Hepatic stellate cell (primary cell): ENCODE measurements at places on chromosomes 11 and 22.

- no peak for DNase-seq
Observed at GRCh38 chr11:120228794-120229384, 11.1 kb upstream of the POU2F3 start.

DNA sequence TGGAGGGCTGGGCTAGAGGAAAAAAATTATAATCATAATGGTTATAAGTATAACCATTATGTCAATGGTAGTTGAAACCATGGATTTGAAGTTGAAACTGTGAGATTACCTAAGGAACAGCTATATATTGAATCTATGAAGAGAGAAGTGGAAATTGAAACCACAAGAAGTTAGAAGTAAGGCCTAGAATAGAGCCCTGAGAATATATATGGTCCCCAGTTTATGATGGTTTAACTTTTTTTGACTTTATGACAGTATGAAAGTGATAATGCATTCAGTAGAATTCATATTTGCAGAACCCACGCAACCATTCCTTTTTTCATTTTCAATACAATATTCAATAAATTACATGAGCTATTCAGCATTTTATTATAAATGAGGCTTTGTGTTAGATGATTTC, 15.0 kb downstream of the AASDHPPT start:
- no peak for DNase-seq

- DNase-seq = no peak
Observed at GRCh38 chr22:17237038-17237668, 17.9 kb upstream of the ADA2 start.

DNA sequence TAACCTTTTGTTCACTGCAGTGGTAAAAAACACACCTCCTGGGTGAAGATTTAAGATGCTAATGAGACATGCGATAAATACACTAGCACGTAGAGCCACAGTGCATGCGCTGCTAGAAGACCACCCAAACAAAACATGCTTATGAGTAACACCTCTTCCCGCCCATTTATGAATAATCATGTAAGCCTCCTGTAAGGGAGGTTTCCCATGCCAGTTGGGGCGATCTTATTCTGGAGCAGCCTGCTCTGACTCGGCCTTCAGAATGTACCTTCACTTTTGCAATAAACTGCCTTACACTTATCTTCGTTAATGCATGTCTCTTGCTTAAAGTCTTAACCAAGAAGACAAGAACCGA, 18.1 kb upstream of the SCARF2 start:
- DNase-seq = no peak

- no peak for DNase-seq
Observed at GRCh38 chr11:8640267-8640906, 42.1 kb downstream of the TRIM66 start.

DNA sequence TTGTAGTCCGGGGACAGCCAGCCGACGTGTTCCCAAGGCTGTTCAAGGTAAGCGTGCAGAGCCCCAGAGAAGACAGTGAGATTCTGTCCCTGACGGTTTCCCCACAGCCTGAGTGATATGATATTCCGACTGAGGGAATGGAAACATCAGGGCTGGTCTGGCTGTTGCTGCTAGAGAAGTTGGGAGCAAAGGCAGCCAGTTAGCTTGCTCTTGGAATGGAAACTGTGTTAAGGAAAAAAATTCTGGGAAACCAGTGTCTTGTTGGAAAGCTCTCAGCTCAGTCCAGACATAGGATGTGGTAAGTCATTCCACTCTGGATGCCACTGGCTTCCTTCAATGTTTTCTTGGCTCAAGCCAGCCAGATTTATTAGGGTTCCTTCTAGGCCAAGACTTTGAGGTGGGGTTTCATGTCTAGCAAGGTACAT, 8.8 kb downstream of the CRY2 start:
- DNase-seq = no peak

DNA sequence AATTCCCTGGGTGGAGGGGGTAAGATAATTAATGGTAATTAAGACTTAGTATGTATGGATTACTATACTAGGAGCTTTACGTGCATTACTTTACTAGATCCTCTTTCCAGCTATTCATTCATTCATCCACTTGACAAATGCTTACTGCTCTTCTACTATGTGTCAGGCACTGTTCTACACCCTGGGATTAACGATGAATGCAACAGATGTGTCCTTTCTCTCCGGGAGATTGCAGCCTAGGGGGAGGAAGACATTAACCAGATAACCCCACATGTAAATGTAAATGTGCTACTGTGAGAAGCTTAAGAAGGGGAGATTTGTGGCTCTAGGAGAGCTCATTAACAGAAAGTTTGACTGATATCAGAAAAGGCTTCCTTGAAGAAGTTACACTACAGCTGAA, 1.7 kb downstream of the ANKK1 start:
- no peak for DNase-seq

GRCh38 chr11:81444297-81444696, 1289.4 kb downstream of the FAM181B start:
- no peak for DNase-seq

DNA sequence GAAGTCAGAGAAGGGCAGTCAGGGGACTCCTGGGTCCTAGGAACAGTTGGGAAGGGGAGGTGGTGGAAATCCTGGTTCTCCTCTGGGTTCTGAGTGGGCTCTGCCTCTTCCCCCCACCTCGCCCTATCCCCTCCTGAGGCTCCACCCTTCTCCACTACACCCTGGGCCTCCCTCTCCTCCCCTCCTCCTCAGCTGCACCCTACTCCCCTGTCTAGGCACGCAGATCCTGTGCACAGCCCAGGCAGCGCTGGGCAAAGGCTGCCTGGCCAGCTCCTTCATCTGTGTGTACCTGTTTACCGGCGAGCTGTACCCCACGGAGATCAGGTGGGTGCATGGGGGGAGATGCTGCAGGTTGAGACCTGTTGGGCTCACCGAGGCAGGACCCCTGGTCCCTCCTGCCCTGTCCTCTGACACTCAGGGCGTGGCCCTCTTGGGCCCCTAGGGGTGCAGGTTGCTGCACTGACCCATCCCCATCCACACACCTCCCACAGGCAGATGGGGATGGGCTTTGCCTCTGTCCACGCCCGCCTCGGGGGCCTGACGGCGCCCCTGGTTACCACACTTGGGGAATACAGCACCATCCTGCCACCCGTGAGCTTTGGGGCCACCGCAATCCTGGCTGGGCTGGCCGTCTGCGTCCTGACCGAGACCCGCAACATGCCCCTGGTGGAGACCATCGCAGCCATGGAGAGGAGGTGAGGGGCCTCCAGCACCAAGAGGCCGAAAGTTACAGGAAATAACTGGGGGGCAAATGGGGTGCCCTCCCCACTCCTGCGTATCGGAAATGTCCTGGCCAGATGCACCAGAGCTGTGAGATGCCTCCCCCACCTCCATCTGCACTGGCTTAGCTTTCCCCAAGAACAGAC, 25.3 kb upstream of the POLA2 start:
- DNase-seq = no peak

DNA sequence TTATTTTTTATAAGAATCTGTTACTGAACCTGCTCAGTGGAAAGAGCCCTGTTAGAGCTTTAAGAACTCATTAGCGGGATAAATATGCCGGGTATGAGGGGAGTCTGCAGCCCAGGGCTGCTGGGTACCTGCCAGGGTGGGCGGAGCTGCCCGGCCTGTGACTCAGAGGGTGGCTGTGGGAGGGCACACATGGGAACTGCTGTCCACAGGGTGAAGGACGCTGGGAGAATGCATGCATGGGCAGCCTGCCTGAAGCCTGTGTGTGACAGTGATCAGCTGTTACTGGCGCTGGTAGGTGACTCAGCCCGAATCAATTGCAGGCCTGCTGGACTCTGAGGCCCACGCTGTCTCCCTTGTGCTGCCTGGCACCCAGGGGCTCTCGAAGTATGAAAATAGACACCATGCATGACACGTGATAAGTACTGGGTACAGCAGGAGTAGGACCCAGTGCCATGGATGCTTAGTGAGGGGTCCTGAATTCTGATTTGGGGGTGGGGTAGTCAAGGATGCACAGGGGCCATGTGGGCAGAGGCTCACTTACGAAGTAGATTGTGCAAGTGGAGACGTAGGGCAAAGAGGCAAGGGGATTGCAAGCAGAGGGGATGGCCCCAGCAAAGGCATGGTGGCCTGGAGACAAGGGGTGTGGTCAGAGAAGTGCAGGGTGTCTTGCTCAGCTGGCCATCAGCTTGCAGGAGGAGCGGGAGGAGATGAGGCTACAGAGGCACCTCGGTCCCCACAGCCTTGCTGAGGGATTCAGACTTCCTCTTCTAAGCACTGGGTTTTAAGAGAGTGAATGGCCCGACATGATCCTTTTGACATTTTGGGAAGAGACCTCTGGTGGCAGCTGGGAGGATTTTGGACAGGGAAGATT, 36.5 kb downstream of the GRIK4 start:
- DNase-seq = peak; percentile 95

DNA sequence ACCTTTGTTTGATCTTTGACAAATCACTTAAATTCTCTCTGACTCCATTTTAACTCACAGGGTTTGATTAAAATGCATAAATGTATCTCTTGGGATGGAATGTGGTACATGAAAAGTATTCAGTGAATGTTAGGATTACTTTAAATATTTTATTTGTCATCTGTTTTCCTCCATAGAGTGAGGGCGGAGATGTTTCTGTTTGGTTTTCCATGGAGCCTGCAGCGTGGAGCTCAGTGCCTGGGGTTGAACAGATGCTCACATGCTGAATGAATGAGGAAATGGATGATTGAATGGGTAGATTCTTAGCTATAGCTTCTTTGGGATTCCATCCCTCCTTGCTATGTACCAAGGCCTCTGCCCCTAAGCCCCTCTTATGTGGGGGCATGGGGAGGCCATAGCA, 10.0 kb downstream of the TSPAN18 start:
- DNase-seq = no peak

DNA sequence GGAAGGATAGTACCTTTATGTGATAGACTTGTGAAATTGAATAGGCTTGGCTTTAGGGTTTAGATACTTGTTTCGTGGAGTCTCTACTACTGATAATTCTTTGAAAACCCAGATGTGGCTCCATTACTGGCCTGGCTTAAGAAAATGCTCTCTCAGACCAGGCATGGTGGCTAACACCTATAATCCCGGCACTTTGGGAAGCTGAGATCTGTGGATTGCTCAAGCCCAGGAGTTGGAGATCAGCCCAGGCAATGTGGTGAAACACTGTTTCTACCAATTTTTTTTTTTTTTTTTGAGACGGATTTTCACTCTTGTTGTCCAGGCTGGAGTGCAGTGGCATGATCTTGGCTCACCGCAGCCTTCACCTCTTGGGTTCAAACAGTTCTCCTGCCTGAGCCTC, 40.9 kb downstream of the ATG13 start:
- DNase-seq = no peak

DNA sequence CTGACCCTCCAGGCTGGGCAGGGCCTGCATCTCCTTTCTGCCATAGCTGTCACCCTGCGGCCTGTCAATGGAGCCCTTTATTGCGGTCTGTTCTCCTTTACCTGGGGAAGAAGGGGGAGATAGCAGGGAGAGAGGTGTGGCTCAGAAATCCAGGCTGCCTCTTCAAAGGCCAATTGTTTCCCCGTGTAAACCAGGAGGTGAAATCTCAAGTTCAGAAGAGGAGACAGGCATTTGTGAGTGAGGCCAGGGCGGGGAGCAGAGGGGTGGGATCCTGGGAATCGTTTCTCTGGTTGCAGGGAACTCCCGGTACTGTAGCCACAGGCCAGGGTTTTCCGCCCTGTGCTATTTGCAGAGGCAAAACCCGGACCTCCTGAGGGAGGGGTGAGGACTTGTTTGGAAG, 9.1 kb downstream of the DCPS start:
- DNase-seq = no peak

- DNase-seq = no peak
Observed at GRCh38 chr11:30006876-30007275, 10.0 kb downstream of the KCNA4 start.

- DNase-seq = peak; percentile 34
Observed at GRCh38 chr11:99325847-99326246, 305.1 kb downstream of the CNTN5 start.

- DNase-seq = no peak
Observed at GRCh38 chr22:20864186-20864908, 5.5 kb downstream of the SNAP29 start.

DNA sequence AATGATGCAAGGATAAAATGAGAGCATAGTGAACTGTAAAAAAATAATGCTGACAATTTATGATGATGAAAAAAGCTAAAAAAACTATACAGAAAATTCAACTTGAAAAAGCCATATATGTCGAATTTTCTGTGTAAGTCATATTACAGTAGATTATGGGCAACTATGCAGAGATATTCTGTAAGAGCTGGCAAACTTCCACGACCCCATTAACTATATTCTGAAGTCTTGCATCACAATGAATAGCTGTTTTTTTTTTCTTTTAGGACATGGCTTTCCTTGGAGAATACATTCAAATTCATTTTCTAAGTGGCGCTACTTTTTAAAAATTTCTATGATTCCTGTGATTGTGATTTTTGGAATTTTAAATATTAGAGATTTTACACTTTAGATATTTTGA, 18.4 kb downstream of the PSMD13 start:
- DNase-seq = no peak

- DNase-seq = peak; percentile 94
Observed at GRCh38 chr22:37633625-37634416, 5.6 kb upstream of the SH3BP1 start.

DNA sequence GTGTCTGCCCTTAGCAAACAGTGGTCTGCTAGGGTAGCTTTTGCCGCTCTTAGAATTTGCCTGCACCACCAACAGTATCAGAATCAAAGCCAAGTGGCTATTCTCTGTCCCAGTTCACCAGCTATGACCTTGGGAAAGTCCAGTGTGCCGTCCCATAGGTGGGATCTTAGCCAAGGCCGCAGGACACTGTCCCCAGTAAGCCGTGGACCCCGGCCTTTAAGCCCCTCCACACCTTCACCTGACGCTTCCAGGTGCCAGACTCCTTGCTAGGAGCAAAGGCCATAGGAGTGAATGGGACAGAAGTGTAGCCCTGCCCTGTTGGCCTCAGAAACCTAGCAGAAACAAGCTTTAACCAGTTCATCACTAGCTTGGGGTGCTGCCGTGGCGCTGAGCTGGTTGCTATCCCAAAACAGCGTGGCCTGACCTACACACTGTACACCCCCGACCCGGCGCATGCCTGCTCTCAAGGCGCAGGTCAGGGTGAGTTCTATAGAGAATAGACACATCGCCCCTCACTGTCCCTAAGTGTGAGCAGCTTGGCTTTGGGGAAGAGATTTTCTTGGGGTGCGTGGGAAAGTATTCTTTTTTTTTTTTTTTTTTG, 4.5 kb downstream of the FADD start:
- DNase-seq = no peak
